Urinary bladder (tissue), 4 donors: ENCODE measurements at places on chromosomes 5 and 9. TPM values are rescaled to one million over a fixed set of nuclear protein-coding genes. Genes with fewer than 3 reads are reported as not detected.

Gene HRH2
- total RNA-seq: 1.4 TPM

Gene ATP10B
- 3.4 TPM for total RNA-seq

Gene AJM1
- 0.69 TPM for total RNA-seq

Gene CLPTM1L
- total RNA-seq: 72.8 TPM

Gene ACSL6
- 2.3 TPM for total RNA-seq

GRCh38 chr5:53877243-53877642 lies 316.8 kb downstream of the NDUFS4 start:
- no peak for DNase-seq

DNA sequence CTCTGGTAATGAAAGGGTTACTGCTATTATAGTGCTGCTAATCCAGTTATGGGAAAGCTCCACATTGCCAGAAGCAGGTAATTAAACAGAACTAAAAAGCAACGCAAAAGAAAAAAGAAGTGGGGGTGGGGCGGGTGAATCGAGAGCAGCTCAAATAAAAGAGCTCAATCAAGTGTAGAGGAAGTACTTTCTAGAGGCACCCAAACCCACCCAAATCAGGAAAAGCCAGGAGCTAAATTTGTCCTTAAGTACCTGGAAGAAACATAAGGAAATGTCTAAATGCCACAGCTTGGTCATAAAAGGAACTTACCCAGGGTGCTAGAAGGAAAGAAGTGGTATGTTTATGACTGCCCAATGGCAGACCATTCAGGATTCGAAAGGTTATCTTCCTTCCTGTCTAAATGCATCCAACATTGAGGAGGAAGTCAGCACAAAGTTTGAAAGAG lies 2.4 kb upstream of the RNF145 start:
- no peak for DNase-seq

- no peak for DNase-seq
These were observed 71.4 kb downstream of the SERINC5 start for GRCh38 chr5:80184235-80185023.

- DNase-seq: no peak
These were observed 29.5 kb downstream of the CAST start for GRCh38 chr5:96691503-96692303.
